ENCODE measurements at places on chromosomes 1 and 21.

- no peak for DNase-seq
Measured at GRCh38 chr21:17784604-17785402, 34.4 kb downstream of the C21orf91 start.

DNA sequence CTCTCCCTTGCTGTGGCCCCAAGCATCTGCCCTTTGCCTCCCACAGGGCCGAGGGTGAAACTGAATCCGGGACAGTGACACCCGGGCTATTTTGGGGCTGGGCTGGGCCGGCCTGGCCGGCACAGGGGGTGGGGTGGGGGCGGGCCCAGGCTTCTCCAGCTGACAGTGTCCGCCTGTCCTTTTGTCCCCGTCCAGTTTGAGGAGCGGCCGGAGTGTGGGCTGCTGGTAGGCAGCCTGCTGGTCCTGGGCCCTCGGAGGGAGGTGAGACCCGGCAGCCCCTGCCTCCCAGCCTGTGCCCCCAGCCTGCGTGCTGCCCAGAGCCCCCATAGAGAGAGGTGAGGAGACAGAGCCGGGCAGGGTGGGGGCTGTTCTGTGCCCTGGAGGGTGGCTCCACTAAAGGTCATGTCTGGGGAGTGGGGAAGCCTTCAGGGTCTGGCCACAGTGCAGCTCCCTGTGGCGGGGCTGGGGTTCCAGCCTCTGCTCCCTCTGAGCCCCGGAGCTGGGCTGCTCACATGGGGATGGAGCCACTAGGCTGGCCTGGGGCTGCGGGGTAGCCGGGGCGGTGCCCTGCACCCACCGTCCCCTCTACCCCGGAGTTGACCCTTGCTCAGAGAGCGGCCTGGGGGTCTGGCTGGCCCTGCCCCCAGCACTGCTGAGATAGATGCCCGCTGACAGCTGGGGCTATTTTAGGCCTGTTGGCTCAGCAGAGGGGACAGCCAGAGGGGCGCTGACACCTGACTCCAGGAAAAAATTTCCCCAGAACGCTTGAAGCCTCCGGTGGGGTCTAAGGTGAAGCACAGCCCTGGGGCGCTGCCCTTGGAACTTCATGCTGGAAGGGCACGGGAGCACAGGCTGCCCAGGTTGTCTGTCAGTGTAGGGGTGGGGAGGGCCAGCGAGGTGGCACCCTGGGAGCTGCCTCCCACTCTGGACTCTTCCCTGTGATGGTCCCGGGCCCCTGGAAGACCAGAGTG, at the start of gene OBSCN:
Gene OBSCN, plus strand, starts transcription at position 194 of the 971 bp plus-strand sequence. CDS start 3,740 bp downstream, outside the sequence.
- no peak for DNase-seq

DNA sequence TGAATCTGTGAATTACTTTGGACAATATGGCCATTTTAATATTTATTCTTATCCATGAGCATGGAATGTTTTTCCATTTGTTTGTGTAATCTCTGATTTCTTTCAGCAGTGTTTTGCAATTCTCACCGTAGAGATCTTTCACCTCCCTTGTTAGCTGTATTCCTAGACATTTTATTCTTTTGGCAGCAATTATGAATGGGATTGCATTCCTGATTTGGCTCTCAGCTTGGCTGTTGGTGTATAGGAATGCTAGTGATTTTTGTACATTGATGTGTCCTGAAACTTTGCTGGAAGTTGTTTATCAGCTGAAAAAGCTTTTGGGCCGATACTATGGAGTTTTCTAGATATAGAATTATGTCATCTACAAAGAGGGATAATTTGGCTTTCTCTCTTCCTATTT, 44.2 kb upstream of the NEGR1 start:
- no peak for DNase-seq

GRCh38 chr1:234427950-234428646, 50.9 kb downstream of the TARBP1 start:
- no peak for DNase-seq

- no peak for DNase-seq
Measured at GRCh38 chr1:19360016-19360415, 47.9 kb downstream of the SLC66A1 start.

DNA sequence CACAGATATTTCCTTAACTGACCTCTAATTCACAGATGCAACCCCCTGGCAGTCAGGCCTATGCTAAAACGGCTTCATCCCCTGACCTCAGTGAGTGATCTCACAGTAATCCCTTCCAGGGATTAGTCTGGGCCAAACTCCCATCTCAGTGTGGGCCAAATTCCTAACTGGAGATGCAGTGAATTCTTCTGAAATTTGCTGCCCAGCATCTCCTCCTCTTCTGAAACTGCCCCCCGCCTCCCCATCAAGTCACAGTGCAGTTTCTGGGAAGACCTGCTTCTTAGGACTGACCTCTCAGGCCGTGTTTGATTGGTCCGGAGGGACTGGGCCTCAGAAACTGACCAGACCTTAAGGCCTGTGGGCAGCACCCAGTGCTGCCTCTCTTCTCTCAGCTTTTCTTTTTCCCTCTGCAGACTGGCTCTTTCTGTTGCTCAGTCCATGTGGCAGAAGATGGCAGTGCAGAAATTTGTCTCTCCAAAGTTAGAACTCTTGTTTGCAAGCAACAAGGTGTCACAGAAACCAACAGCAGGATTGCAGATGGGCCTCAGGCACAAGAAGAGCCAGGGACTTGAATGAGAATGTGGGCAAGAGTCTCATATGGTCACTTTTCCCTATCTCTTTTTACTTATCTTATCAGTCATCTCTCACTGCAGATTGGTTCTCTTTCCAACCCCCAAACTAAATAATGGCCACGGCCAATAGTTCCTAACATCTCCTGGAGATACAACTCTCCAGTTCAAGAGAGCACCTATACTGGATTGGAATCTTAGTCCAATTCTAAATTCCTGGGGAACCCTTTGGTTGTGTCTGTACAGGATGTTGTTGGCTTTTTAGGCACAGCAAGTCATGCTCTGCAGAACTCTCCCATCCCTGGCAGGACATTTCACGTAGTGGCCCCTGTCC, 95.5 kb upstream of the RALGPS2 start:
- DNase-seq, result no peak

DNA sequence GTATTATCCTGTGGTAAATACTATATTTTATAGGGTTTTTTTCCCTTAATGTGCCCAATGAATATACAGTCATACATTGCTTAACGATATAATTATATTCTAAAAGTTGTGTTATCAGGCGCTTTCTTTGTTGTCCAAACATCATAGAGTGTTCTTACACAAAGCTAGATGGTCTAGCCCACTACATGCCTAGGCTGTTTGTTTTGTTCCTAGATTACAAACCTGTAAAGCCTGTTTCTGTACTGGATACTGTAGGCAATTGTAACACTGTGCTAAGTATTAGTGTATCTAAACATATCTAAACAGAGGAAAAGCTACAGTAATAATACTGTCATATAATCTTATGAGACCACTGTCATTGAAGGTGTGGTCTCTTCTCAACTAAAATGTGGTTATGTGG, 242.6 kb upstream of the C1orf105 start:
- DNase-seq, result no peak

GRCh38 chr1:206002871-206003801, at the start of gene RAB7B:
Gene RAB7B, minus strand, starts transcription at chr1:206003395. Its CDS starts 9,260 bp downstream, at chr1:205994135.
- no peak for DNase-seq

DNA sequence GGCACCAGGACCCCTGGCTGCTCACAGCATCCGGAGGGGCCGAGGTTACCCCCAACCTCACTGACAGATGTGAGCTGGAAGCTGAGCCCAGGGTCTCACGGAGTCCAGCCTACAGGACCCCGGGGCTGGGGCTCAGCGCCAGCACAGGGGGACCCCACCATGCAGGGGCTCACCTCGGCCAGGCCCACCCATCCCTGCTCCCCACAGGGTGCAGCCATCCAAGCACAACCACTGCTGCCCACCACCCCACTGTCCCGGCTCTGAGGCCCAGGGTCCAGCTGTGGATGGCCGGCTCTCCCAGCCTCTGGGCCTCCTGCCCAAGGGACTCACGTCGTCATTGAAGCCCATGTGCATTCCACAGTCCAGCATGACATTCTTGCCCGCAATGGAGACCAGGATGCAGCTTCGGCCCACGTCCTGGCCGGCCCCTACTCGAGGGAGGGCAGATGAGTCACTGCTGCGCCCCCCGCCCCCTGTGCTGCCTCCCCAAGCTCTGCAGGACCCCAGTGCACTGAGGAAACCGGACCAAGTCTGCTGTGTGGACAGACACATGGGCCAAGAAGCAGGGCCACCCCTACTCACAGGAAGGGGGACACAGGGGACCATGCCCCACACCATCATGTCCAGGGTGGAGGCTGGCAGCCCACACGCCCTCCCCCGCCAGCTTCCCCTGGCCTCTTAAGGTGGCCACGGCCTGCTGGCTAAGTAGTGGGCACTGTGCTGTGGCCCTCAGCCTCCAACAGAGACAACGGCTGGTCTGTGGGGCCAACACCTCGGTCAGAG, 3.6 kb downstream of the INTS11 start:
- no peak for DNase-seq

DNA sequence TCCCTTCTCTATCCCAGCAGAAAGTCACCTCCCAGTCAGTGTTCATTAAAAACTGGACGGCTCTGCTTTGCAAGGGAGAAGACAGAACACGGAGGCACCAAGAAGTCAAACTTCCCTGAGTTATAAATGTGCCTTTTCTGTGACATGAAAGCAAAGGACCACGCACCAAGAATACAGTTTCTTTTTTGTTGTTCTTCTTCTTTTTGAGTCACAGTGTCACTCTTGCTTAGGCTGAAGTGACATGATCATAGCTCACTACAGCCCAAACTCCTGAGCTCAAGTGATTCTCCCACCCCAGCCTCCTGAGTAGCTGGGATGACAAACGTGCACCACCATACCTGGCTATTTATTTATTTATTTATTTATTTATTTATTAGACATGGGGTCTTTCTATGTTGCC, 22.7 kb downstream of the GLUL start:
- DNase-seq, result no peak

DNA sequence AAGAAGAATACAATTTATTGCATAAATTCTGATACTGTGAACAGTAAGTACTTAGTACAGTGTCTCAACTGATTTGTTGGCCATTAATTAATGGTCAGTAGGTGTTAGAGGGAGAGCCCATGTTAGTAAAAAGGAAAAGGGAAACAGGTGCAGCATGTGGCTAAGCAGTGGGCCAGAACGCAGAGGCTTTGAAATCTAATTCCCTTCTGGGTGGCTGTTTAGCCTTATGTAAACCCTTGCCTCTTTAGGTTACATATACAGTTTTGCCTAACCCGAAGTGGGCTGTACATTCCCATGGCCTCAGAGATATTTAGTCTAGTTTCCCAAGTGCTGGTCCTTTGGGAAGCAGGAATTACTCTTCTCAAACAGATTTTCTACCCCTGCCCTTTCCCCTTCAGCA, 43.5 kb upstream of the BCL9 start:
- no peak for DNase-seq

DNA sequence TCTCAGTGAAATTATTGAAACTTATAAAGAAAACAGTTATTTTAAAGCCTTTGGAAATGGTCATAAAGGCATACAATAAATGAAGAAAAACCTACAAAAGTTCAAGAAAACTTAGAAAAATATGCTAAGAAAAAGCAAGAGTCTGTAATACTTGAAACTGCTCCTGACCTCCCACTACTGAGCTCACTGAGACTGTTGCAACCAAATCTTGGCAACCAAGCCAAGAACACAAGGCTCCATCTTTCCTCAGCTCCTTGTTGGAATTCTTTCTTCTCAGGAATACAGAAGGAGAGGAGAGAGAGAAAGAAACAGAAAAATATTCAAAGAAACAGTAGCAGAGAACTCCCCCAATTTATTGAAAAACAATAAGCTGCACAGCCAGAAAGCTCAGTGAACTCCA, 160.5 kb downstream of the RASAL2 start:
- no peak for DNase-seq

GRCh38 chr1:228198977-228199590, 8.8 kb upstream of the OBSCN start:
- no peak for DNase-seq

DNA sequence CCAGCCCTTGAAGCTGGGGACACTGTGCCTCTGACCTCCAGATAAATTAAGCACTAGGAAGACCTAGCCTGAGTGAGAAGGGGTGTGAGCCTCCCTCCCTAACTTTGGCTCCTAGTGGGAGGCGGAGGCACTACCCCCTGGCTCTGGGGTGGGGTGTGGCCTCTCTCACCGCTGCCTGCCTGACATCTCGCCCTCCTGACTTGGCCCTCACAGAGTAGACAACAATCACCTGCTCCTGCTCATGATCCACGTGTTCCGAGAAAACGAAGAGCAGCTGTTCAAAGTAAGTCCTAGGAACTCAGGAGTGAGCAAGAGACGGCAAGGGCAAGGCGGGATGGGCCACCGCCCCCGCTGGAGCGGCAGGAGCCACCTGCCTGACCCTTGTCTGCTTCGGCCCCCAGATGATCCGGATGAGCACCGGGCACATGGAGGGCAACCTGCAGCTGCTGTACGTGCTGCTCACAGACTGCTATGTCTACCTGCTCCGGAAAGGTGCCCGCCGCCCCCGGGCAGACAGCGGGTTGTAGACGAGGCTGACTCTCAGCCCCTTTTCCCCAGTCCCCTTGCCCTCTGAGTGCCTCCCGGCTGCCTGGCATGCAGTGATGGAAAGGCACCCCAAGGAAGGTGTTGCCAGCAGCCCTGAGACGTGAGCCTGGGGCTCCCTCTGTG, 8.1 kb upstream of the SLC25A34 start:
- DNase-seq, result no peak

DNA sequence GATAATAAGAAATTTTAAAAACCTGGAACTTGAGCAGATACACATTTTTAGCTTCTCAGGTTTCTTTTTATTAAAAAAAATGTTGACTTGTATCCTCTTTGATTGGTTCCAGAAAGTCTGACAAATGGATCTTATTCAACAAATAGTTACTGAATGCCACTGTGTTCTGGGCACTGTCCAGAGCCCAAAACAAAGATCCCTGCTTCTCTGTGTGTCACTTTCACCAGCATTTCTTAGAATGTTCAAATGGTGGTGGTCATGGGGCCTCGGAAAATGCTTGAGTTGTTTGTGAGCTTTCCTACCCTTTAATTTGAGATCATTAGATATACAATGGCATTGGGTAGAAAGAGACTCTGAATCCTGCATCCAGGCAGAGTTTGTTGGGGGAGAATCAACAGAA, 19.9 kb downstream of the ACTN2 start:
- DNase-seq, result no peak

DNA sequence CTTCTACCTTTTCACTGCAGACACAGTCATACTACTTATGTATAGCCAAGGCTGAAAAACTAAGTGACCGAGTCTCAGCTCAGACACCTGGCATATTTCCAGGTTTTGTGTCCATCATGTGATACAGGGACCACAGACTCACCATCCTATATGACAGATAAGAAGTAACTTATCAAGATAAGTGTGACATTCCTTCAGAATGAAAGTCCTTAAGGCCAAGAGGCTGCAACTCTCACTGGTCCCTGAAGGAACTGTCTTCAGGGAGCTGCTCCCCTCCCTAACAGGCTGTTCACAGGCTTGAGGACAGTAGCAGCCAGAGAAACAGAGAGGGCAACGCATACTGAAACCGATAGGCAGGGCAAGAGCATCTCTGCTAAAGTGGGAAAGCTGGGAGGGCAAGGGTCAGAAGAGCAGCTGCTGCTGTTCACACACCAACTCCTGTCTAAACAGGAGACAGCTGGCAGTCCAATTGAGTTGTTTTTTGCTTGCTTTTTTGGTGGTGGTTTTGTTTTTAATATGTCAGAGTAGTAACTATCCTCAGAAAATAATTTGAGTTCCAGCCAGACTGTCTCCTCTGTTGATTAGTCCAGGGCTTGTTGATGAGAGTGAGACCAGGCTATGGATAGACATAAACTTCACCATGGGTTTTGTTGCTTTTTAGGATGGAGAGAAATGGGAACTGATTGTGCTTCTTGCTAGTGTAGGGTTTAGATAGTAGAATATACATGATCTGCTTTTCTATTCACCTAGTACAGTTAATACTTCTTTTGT, 67.7 kb downstream of the MACF1 start:
- DNase-seq, result no peak
